ENCODE measurements at places on chromosomes 4 and X.

DNA sequence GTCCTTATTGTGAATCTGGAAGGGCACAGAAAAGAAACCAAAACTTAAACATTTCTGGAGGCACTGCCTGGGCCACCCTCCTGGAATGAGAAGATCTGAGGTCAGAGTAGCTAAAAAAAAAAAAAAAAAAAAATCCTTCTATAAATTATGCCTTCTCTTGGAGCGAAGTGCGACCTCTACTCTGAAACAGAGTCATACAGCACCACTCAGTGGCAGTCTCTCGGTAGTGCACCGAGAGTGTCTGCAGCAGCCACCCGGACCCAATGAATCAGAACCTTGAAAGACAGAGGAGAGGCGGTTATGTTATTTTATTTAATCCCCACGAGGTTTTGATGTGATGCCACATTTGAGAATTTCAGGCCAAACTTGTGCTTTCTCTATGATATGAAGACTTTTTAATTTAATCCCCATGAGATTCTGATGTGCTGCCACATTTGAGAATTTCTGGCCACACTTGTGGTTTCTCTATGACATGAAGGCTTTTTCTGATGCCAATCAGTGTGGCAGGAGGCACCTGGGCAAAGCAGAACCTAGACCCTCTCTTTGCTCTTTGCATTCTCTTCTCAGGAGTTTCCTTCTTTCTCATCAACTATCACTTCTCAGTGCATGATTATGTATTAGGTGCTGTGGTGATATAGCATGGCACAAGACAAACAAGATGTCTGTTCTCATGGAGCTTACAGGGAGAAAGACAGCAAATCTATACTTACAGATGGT lies 5.6 kb upstream of the CT47C1 start:
- DNase-seq = no peak

GRCh38 chr4:182250446-182250845 lies 7.2 kb downstream of the TENM3 start:
- DNase-seq = no peak

GRCh38 chr4:16897991-16898827 lies at the start of gene LDB2:
LDB2 (minus strand) TSS chr4:16898645.
- DNase-seq = peak; percentile 85

DNA sequence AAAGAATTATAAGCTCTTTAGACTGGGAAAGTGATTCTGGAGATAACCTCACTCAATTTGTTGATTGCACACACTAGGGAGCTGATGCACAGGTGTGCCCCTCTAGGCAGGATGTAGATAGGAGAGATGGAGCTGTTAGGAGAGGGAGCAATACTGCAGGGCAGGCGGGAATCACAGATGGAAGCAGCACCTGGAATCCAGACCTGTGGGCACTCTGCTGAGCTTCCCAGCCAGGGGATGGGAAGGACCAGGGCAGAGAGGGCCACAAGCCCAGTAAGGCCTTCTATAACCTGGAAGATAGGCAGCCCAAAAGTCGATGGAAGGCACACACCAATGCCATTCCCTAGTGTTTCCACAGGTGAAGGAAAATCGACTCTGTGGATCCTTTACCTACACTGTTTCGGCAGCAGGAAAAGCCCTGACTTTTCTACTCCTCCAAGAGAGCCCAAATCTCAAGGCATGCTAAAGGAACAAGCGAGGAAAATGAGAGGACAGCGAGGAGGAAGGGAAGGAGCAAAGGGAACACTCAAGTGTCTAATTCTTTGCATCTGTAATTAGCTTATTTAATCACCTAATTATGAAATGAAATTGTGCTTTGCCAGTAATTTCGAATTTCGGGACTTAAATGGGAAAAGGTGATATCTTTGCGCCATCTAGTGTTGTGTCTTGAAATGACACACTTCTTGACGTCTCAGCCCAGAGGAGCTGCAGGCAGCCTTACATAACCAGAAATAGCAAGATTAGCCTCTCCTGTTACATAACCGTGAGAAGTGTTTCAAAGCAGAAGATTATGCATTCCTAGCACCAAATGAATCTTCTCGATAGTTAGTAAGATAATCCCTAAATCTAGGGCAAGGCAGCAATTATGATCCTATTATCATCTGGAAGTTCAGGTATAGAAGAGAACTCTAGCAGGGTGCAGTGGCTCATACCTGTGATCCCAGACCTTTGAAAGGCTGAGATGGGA lies 31.0 kb upstream of the TLR3 start:
- no peak for DNase-seq

DNA sequence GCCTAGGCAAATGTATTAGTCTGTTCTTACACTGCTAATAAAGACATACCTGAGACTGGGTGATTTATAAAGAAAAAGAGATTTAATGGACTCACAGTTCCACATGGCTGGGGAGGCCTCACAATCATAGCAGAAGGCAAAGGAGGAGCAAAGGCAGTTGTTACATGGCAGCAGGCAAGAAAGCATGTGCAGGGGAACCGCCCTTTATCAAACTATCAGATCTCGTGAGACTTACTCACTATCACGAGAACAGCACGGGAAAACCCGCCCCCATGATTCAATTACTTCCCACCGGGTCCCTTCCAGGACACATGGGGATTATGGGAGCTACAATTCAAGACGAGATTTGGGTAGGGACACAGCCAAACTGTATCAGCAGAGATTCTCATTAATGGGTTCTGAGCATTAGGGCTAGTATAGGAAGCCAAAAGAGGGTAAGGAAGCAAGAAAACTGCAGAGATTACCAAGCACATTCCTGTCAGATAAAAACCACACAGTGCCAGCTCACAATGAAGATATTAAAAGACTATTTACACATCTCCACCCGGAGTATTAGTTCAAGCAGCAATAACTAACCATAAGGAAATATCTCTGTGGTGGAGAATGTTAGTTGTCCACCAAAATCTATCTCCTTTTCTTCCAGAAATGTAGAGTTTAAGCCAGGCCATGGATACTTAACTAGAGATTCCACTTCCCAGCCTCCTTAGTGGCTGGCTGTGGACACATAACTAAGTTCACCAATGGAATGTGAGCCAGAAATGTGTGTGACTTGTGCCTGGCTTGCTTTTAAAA lies 61.2 kb upstream of the HOPX start:
- DNase-seq = no peak

GRCh38 chr4:40856277-40856839 lies 106.6 kb downstream of the NSUN7 start:
- no peak for DNase-seq

DNA sequence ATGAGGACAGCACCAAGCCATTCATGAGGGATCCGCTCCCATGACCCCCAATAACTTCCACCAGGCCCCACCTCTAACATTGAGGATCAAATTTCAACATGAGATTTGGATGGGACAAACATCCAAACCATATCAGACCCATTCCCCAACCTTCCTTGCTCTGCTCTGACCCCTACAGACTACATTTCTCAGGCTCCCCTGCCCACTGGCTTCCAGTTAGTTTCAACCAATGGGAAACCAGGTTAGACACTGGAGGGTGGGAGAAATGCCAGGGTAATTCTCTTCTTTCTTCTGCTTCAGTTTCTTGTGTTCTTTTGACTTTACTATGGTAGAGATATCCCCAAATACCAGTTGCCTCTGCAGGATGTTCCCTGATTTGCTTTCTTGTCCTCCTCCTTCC lies 125.7 kb downstream of the CLCN4 start:
- DNase-seq = no peak

All from left forelimb (tissue), 1 donor.